SK-N-DZ (cell line): ENCODE measurements at places on chromosomes 3 and 15.

DNA sequence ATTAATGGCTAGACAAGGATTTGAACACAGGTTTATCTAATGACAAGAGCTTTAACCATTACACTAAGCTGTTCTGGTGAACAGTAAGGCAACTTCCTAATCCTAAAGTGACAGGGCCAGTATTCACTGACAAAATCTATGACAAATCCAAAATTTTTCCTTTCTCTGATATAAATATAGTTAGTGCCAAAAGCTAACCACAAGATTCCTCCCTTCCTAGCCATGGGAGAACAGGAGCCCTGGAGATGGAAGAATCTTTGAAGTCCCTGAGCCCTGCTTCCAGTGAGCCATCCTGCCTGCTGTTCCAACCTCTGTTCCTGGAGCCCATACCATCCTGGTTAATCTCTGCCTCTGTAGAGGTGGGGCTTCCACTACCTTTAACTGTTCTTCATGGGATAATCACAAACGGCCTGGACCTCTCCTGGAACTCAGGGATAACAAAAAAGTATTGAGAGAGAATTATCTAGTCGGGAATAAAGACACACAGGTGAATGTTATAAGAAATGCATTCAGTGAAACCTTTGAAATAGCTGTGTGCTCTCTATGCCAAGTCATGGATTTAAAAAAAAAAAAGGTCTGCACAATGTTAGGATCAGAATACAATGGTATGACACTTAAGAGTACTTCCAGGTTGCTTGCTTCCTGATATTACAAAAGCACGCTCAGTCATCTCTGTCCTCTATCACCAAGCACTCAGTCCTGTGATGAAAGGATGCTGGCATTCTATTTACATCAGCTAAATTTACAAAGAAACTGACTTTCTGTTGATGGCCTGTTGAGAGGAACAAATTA, 235.8 kb downstream of the SUCLG2 start:
- DNase-seq: no peak

GRCh38 chr3:135756106-135756668, 209.3 kb upstream of the PPP2R3A start:
- no peak for DNase-seq

- DNase-seq: no peak
These were observed 224.8 kb upstream of the DCBLD2 start for GRCh38 chr3:99126316-99126715.

GRCh38 chr3:174365796-174366195, 493.3 kb upstream of the NAALADL2 start:
- DNase-seq: no peak

DNA sequence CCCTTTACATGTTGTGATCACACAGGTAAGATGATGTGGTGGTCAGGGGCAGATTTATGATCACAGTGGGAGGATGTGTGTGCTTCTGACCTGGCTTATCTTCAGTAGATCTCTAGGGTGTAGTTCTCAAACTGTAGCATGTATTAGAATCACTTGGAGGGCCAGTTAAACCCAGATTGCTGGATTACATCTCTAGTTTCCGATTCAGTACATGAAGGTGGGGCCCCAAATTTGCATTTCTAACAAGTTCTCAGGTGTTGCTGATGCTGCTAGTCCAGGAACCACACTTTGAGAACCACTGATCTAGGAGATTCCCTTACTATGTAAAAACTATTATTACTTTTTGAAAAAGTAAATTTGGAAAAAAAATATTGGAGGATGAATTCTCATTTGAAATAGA, 199.3 kb upstream of the GOLIM4 start:
- no peak for DNase-seq

- DNase-seq: no peak
These were observed 97.4 kb upstream of the RBMS3 start for GRCh38 chr3:29183346-29184087.

DNA sequence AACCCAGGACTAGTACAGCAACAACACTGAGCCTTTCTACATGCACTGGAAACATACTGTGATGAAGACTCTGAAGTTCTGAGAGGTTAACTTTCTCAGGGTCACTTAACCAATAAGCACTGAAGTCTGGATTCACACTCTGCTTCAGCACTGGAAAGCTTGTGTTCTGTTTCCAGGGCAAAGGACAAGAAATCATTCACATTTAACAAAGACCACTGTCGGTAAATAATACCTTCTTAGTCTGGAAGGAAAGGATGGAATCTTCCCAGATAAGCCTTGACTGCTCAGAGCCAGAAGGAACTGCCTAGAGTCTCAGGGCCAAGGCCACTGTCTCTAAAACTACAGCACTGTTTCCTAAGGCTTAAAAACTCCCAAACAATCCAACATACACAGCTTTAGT, 4.3 kb upstream of the GLYCTK start:
- no peak for DNase-seq

GRCh38 chr3:184196536-184196935, 10.5 kb downstream of the ABCF3 start:
- no peak for DNase-seq

GRCh38 chr15:29044503-29044901, 158.7 kb downstream of the APBA2 start:
- no peak for DNase-seq

- no peak for DNase-seq
These were observed 28.8 kb upstream of the RFX7 start for GRCh38 chr15:56272454-56272853.

DNA sequence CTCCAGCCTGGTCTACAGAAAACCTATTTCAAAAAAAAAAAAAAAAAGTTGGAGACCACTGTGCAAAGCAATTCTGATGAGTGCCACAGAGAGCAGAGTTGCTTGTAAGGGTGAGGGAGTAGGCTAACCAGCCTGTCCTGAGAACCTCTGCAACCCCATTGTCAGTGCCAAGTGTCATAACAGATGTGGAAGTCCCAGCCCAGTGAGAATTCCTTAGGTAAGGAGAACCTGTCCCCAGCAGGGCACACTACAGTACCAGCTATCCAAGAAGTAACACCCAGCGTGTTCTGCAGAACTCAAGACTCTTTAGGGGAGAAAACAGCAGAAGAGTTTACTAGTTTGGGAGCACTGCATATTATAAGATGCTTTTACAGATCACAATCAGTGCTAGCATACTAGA, 156.3 kb downstream of the LIPC start:
- DNase-seq: no peak

DNA sequence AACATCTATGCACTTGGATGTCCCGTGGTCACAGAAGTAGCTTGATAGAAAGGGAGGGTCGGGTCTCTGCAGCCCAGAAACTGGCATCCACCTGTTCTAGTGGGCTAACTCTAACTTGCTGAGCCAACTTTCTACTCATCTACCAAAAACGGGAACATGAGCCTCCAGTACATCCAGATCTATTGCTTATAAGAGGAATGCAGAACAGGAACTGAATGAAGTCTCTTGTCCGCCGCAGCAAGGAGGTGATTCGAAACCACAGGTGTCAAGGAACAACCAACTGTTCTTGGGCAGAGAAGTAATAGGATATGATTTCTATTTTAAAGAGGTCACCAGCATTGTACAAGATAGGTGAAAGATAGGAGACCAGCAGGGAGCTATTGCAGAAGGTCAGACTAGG, 17.9 kb downstream of the TERC start:
- no peak for DNase-seq

- peak; percentile 33 for DNase-seq
These were observed 77.0 kb downstream of the MAGI1 start for GRCh38 chr3:65961733-65962132.

- peak; percentile 99 for DNase-seq
These were observed 20.0 kb upstream of the PRR23E start for GRCh38 chr3:127172781-127173515.

GRCh38 chr3:43389388-43390254, 103.3 kb downstream of the SNRK start:
- no peak for DNase-seq

DNA sequence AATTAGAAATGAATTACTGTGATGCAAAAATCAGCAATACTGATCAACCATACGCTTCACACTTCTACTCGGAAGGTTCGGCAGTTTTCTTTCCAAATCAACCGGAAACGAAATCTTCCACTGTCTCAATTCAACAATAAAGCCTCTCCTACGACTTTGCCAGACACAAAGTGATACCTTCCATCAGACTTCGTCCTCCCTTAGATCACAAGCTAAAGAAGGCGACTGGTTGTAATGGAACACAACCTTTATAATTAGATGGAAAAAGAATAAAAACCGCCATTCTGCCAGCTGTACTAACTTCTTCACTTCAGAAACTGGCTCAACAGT, 618 bp downstream of the PARL start:
- no peak for DNase-seq

DNA sequence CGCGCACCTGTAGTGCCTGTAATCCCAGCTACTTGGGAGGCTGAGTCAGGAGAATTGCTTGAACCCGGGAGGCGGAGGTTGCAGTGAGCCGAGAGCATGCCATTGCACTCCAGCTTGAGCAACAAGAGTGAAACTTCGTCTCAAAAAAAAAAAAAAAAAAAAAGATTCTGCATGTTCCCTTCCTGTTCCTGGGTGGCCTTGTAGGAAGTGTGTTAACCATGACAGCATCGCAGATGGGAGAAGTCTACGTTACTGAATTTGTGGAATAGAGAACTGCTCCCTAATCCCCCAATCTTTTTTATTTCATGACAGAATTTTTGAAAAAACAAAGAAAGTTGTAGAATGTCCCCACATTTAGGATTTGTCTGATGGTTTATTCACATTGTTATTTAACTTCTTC, 45.4 kb downstream of the FOXL2 start:
- DNase-seq: no peak

DNA sequence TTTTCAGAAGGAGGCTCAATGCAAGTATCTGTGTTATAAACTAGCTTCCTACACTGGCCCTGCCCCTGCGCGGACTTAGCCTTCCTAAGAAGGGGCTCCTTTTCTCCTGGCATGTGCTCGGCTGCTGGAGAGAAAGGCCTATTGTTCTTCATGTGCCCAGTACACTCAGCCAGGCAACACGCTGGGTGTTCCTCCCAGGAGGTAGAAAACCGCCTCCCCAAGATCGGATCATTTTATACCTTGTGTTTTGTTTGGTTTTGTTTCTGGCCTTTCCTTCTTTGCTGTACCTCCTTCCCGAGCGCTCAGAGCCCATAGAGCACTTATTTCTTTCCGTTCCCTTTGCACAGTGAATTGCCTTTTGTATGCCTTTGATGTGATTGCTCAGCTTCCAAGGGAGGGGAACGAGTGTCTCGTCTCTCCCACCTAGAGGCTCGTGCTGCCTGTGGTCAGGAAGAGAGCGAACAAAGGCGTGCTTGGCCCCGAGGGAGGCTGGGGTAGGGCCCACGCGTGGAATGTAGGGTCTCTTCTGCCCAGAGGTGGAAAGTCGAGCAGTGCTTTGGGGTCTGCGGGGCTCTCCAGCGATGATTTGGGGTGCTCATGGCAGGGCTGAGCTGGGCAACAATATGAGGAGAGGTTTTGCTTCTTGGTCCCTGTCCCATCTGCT, 30.0 kb downstream of the CCNL1 start:
- DNase-seq: no peak

DNA sequence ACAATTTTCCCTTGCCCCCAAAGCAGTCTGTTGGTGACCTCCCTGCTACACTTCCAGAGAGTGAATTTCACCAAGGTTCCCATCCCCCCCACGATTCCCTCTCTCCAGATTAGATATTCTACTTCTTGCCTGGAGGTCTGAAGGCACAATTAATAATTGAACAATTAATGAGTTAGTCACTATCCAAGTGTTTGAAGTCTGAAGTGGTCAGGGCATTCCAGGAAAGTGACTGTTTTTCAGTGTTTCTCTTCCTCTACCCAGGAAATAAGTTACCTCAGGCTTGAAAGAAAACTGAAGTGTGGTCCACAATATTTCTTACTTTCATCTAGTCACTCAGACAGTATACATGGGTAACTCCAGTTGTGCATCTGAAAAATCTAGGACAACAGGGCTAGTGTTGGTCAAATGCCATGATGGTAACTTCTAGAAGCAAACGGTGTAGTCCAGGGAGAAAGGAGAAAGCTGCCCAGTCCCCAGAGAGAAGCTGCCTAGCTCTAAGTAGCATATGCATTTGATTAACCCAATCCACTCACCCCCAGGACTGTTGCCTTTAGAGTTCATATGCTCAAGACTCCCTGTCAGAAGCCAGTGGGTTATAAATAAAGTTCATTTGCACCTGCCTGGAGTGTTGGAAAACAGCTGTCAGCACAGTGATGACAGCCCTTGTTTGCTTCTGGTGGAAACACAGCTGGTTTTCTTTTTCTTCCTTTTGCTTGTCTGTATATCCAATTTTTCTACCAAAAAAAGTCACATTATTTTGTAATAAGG, 2.3 kb upstream of the TM4SF4 start:
- DNase-seq: no peak

DNA sequence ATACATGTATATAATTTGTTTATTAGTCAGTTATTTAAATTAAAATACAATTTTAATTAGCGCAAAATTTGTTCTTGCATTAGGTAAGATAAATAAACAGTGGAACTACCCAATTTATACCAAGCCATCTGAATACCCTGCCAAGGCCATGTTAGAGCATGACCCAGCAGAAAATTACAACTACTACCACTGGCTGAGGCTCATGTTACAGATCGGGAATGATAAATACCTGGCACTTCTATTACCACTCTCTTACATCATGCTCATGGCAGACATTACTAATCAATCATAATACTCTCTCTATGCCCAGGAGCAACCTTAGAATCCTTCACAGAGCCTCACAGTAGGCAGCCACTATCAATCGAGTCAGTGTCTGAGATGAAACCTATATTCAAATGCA, 21.2 kb upstream of the LMOD3 start:
- peak; percentile 58 for DNase-seq

GRCh38 chr3:123610331-123610730, 25.5 kb upstream of the HACD2 start:
- DNase-seq: peak; percentile 24

- DNase-seq: no peak
These were observed 170.1 kb upstream of the GBE1 start for GRCh38 chr3:81931265-81932251.

DNA sequence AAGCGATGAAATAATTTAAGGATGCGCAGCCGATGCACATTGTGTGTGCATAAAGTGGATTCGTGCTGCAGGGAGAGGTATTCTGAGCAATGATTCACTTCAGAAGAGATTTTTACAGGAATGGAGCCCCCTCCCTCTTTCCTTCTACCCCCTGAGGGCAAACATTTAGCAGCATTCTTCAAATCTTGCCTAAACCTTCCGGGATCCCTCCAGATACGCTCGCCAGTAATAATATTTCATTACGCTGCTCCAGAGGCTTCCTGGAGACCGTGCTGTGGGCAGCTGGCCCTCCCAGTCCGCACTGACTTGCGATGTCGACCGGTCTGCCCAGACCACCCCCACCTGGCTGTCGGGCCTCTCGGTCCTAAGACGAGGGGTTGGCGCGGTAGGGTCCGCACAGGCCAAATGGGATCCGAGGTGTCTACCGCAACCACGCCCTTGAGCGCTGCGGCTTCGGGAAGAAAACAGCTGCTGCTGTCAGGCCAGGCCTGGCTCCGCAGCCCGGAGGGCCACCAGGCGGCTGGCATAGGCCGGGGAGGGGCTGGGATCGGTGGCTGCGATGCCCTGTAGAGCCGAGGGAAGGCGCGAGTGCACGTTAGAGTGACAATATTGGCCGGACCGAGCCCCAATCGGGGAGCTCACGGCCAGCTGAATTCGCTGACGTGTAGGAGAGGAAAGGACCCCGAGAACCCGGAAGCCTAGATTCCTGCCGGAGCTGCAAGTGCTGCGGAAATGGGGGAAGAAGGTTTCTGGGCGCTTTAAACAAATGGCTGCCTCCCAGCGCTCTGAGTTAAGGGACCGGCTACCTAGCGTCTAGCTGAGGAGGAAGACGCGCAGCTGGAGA, 14.3 kb downstream of the ZIC4 start:
- DNase-seq: peak; percentile 38
